ENCODE measurements at places on chromosomes 3 and 15. TPM values are rescaled to one million over a fixed set of nuclear protein-coding genes. Genes with fewer than 3 reads are reported as not detected.

DNA sequence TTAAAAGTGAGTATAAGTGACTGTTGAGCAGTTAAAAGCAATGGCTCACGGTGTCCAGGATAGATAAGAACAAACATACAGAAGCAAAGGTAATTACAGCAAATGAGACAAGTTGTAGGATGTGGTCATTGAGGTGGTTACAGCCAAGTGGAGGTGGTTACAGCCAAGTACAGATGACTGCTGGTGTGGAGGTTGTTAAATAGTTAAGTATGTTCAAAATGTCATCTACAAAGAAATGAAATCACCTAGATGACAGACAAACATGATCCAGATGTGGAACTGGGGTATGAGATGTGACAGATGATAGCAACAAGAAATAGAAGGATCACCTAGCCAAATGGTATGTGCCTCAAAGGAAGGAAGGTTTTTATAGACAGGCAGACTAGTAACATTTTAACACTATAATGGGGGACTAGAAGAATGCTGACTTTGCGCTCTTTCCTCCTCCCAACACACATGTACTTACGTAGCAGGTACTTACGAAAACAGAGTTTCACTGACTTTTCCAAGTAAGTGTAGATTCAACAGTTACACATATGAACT lies 6.8 kb upstream of the ANKRD28 start:
- DNase-seq = no peak

GUCA1C gene
- polyA plus RNA-seq = 0.41 TPM

- peak; percentile 65 for DNase-seq
Observed at GRCh38 chr15:77870195-77871065, 207.1 kb downstream of the TBC1D2B start.

GPR149 gene
- polyA plus RNA-seq = not detected

TNNC1 gene
- 4.3 TPM for polyA plus RNA-seq

- DNase-seq = peak; percentile 57
Observed at GRCh38 chr3:32238453-32239306, at the start of gene CMTM8. Gene CMTM8, plus strand, starts transcription at chr3:32238680. Its CDS starts 293 bp downstream, at chr3:32238973.

DNA sequence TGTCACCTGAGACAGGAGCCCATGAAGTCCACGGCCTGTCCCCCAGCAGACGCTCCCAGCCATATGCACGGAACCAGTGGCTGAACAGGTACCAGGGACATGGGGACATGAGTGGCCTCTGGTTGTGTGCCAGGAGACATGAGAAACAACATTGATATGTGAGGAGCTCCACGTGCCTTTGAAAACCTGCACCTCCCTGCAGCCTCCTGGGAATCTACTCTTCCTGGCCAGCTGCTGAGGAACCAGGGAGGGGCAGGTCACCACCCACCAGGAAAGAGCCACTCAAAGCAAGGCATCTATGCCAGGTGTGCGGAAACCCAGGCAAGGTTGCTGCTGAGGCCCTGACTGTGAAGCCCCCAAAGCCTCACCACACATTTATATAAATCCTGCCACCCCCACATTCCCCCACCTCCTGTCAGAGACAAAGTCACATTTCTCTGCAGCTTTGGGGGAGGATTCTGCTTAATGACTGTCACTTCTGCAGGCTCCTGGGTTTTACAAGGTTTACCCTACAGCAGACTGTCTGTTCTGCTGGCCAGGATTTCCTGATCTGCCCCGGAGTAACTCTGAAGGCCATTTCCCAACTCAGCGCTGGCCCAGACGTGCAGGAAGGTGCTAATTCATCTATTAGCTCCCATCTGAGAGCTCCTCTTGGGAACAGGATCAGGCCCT lies 110.8 kb downstream of the ADCY5 start:
- no peak for DNase-seq

GMNC gene
- polyA plus RNA-seq = 5.3 TPM

DNA sequence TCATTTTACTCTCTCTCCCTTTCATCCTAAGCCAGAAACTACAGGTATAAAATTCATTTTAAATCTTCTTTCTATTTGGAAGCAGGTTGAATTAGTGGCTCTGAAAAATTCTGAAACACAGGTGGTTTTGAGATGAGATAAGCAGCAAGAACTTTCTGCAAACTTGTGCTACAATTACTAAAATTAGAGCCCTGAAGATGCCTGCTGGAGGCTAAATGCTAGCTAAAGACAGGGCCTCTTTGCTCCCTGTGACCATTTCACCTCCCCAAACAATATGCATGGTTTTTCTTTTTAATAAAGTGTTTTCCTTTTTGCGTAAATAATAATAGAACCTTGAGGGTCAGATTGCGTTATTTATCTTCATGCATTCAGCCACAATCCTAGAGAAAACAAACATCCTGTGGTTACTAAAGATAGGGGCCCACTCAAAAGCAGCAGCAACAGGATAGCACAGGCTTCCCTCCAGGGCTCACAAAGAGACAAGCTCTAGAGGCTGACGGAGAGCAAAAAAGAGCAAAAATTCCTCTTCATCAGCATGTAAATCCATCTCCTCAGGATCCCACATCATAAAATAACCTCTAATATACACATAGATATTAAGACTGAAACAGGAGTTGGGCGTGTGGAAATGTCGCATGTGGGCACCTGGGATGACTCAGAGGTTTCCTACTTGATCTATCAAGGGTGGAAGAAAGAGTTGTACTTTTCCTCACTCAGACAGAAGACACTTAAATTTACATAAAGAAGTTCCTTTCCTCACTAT lies 26.5 kb upstream of the CP start:
- DNase-seq = no peak

GRCh38 chr3:23991683-23992628 lies 46.9 kb downstream of the NR1D2 start:
- no peak for DNase-seq

GRCh38 chr3:189778340-189778950 lies 147.3 kb downstream of the TP63 start:
- DNase-seq = no peak
